Inflammatory macrophage (primary cell): ENCODE measurements at places on chromosomes 6 and 20.

GRCh38 chr6:151289399-151290007 lies 49.7 kb downstream of the AKAP12 start:
- no peak for DNase-seq

- DNase-seq = no peak
These were observed 61.9 kb downstream of the CNKSR3 start for GRCh38 chr6:154448448-154449096.

- no peak for DNase-seq
These were observed 7.5 kb upstream of the COL10A1 start for GRCh38 chr6:116133453-116133852.

DNA sequence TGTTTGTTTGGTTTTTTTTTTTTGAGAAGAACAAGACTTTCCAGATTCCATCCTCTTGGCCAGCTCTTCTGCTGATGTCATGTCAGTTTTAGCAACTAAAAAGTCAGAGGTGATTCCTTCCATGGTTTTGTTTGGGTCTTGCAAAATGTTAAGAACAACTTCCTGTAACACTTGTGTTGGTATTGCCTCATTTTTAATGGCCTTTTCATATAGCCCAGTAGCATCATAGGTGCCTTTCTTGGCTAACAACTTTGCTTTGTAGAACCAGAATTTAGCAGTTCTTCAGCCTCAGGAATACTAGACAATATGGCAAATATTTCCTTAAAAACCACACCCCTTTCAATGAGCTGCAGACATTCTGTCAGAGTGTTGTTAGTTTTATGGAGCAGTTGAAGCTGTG lies 99.5 kb upstream of the SIRPG start:
- peak; percentile 70 for DNase-seq

GRCh38 chr6:143141442-143141841 lies 80.8 kb downstream of the AIG1 start:
- DNase-seq = no peak
